Stimulated activated CD8-positive, alpha-beta memory T cell treated with anti-CD3 and anti-CD28 coated beads, Interleukin-15, amount 100 ng/mL, for 24 hours (primary cell): ENCODE measurements at places on chromosomes 13 and 19.

DNA sequence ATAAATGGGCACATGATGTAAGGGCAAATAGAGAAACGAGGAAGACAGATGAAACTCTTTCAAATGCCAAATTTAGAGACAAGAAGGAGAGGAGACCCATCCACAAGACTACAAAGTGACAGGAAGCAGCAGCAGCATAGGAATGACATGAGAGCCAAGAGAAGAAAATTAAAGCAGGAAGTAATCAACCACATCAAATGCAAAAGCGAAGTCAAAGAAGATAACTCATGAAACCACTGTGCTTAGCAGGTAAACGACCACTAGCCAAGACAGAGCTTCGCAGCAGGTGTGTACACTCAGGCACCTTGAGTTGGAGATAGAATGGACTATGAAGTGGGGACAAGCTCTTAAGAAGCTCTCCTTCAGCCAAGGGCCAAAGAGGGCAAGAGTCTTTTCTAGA lies 64.1 kb downstream of the KLF12 start:
- no peak for DNase-seq

DNA sequence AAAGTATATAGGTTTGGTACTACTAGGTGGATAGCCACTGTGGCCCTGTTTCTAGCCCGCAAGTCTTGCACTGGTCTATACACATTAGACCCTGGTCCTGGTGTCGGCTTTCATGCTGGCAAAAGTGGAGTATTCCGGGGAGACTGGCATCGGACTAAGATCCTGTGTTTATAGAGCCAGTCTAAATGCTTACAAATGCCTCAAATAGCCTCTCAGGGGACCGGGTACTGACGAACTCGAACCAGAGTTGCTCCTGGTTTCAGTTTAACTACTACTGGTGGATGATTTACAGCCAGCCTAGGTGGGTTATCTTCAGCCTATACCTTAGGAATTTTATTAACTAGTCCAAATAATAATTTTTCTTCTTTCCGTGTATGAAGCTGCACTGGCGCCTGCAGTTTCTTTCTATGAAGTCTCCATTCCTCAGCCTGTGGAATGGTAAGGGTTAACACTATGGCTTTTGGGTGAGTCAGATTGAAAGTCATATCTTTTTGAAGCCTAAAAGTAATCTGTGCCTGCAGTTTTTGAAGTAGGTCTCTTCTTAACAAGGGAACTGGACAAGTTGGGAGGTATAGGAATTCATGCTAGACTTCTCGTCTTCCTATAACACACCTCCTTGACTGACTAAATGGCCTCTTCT lies 51.3 kb downstream of the OR10H4 start:
- no peak for DNase-seq

DNA sequence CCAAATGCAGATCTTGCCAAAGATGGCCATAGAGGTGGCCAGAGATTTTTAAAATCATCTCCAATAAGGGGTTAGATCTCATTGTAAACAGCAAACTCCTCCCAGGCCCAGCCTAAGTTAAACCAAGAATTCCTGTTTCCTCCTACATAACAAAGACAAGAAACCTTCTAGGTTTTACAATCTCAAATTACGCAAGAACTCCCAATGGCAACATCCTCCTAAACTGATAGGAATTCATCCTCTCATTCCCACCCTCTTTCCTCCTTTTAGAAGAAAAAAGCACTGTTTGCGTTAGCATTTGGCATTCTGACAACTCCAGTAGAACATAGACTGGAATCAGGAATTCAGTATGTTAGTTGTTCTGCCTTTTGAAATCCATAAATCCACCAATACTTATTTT lies 14.6 kb downstream of the PROSER1 start:
- DNase-seq, result no peak

GRCh38 chr19:38551450-38551813 lies 66.3 kb downstream of the MAP4K1 start:
- no peak for DNase-seq

- no peak for DNase-seq
Observed at GRCh38 chr13:23289917-23290357, 109.2 kb downstream of the SGCG start.

DNA sequence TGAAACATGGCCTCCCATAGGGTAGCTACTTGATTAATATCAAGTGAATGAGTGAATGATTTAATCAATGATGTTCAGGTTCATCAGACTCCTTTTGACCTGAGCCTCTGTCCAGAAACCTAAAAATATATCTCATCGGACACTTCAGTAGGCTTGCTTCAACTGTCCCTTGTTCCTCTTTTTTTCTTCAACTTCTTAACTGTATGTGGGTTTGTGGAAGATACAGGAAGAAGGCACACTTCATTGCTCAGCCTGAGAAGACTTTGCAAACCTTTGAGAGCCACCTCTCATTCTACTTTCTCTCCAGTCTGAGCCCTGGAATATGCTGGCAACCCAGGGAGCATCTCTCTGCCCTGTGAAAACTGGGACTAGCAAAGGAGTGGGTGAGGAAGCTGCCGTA lies 557.0 kb downstream of the FGF9 start:
- no peak for DNase-seq
